ENCODE measurements at places on chromosomes 1 and 21. TPM values are rescaled to one million over a fixed set of nuclear protein-coding genes. Genes with fewer than 3 reads are reported as not detected.

RHOU gene
- total RNA-seq: 2.3 TPM

SRGAP2C gene
- total RNA-seq: 45.4 TPM

RNU1-2 gene
- total RNA-seq: 2,859 TPM

LAPTM5 gene
- not detected for total RNA-seq

AJAP1 gene
- total RNA-seq: 0.35 TPM

TAS1R1 gene
- not detected for total RNA-seq

AKR1A1 gene
- total RNA-seq: 175 TPM

S100A16 gene
- total RNA-seq: 143 TPM

IQGAP3 gene
- total RNA-seq: 8.6 TPM

GNAT2 gene
- not detected for total RNA-seq

TMEM269 gene
- 0.67 TPM for total RNA-seq

CD1B gene
- not detected for total RNA-seq

NPHS2 gene
- not detected for total RNA-seq

Data from osteocyte (in vitro differentiated cells).